ENCODE measurements at places on chromosomes 1 and 21.
A peak's percentile ranks its signal among the peaks of the same experiment; 100 is the strongest.

- DNase-seq: no peak
Measured at GRCh38 chr1:78587211-78587610, 33.0 kb upstream of the IFI44L start.

- no peak for DNase-seq
Measured at GRCh38 chr1:161241682-161242081, 3.7 kb upstream of the NR1I3 start.

- DNase-seq: no peak
Measured at GRCh38 chr21:43733529-43734071, 14.7 kb downstream of the PDXK start.

DNA sequence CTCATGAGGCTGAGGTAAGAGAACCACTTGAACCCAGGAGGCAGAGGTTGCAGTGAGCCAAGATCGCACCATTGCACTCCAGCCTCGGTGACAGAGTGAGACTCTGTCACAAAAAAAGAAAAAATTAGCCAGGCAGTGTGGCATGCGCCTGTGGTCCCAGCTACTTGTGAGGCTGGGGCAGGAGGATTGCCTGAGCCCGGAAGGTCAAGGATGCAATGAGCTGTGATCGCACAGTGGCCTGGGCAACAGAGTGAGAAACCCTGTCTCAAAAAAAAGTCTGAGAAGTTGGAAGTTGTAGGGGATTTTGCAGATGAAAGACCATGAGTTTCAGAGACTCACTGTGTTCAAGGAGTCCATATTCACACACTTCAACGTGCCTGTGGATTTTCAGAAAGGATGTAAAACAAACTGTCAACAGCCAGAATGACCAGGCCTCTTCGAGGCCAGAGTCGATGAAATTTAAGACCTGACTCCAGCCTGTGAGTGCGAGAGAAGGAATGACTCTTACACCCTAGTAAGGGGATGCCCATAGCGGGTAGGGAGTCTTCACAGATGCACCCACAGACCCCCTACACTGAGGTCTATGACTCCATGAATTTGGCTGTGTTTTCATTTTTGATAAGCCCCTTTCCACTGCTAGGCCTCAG, 2.2 kb downstream of the S100A13 start:
- DNase-seq: no peak

GRCh38 chr1:184597650-184598357, 156.9 kb downstream of the EDEM3 start:
- no peak for DNase-seq

- DNase-seq: no peak
Measured at GRCh38 chr1:220797553-220797952, 10.8 kb downstream of the MTARC1 start.

DNA sequence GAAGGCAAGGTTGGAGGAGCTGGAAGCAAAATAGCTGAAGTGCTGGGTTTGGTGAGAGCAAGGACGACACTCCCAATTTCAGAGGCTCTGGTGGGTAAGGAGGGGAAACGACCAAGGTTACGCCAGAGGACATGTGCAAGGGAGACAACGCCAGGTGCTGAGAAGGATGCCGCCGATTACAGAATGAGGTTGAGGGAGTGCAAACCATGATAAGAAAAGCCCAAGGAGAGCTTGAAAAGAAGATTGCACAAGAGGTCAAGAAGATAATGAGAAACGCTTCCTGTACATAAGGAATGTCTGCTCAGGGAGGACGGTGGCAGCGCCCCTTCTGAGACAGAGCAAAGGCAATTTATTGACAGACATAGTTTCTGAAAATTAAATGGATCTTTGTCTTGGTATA, 382.0 kb upstream of the PROX1 start:
- no peak for DNase-seq

- no peak for DNase-seq
Measured at GRCh38 chr1:161261261-161262235, 3.0 kb downstream of the PCP4L1 start.

DNA sequence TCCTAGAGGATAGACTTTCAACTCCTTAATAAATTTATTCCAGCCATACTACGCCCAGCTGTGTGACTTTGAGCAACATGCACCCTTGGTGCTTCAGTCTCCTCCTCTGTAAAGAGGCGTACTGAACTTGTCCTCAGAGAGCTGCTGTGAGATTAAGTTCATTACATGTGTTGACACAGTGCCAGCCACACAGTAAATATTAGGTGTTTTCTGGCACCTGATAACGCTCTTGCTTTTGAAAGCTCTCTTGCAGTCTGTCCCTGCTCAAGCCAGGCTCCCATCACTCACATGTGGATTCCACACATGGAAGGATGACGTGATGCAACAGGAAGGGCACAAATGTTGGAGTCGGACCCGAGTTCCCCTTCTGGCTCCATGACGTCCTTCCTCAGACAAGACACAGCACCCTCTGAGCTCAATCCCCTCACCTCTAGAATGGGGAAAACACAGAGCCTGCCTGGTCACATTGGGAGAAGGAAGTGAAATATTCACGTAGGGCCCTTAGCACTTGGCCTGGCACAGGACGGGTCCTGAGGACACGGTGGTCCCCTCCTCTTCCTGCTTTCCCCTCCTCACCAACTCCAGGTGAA, 7.7 kb downstream of the IFNLR1 start:
- no peak for DNase-seq

DNA sequence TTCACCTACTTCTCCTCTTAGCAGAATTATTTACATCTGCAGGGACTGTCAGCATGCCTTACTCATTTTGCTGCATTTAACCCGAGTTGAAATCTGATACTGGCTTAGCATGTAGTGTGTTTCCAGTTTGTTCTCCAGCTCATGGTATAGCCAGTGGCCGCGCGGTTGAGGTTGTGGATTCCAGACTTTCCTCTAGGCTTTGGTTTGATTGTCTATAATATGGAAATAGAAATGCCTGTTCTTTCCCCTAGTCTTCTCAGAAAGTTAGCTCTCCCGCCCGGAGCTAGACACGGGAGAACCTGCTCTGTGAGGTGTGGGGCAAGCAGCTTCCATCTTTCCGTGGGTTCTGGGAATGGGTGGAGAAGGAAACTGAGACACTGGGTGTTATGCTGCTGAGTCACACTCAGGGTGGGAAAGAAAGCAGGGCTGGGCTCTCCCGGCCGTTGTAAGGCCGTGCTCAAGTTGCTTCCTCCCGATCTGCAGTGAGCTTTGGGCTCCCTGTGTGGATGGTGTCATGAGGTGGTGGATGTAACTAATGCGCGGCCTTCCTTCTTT, 206.8 kb upstream of the TMEM51 start:
- DNase-seq: no peak

- DNase-seq: no peak
Measured at GRCh38 chr1:36971852-36972618, 62.3 kb downstream of the GRIK3 start.

- DNase-seq: no peak
Measured at GRCh38 chr1:47409311-47410067, 6.6 kb upstream of the FOXE3 start.

GRCh38 chr1:155086128-155086741, 7.6 kb downstream of the EFNA3 start:
- DNase-seq: peak; percentile 85

DNA sequence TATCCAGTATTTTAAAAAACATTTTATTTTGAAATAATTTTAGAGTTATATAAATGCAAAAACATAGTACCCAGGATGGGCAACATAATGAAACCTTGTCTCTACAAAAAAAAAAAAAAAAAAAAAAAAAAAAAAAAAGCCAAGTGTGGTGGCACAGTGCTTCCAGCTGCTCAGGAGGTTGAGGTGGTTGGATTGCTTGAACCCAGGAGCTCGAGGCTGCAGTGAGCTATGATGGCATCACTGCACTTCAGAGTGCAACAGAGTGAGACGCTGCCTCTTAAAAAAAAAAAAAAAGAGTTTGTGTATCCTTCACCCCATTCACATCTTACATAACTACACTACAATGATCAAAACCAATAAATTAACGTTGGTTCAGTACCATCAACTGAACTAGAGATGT, 115.6 kb upstream of the KIF26B start:
- DNase-seq: no peak

DNA sequence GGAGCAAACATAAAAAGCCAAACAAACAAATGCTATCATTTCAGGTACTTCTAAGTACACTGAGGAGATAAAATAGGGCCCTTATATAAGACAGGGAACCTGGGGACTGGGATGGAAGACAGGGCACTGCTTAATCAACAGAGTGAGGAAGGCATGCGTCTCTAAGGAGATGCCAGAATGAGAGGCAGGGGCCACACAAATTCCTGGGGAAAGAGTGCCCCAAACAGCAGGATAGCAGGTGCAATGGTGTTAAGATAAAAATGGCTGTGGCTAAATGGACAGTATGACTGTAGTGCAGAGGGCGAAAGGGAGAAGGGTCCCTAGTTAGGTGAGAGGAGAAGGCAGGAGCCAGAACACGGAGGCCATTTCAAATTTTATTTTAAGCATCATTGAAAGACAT, 113.9 kb downstream of the ZBTB18 start:
- no peak for DNase-seq

Data from GM10248 (cell line).